ENCODE measurements at places on chromosomes 2 and 18.

- DNase-seq = no peak
Measured at GRCh38 chr2:25247792-25248512, 79.6 kb upstream of the POMC start.

GRCh38 chr2:144461308-144461766, 58.6 kb downstream of the ZEB2 start:
- DNase-seq = no peak

GRCh38 chr2:31748041-31748440, 167.3 kb upstream of the SRD5A2 start:
- no peak for DNase-seq

DNA sequence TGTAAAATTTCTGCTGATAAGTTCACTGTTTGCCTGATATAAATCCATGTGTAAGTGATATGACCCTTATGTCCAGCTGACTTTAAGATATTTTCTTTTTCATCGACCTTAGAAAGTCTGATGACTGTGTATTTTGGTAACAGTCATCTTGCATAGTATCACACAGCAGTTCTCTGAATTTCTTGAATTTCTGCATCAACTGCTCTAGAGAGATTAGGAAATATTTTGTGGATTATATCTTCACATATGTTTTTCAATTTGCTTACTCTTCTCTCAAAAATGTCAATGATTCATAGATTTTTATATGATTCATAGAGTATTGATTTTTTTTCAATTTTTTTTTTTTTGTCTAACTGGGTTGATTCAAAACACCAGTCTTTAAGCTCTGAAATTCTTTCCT, 945.3 kb downstream of the TRIB2 start:
- no peak for DNase-seq

Data from activated CD8-positive, alpha-beta memory T cell treated with anti-CD3 and anti-CD28 coated beads for 4 hours (primary cell).